Activated CD4-positive, alpha-beta T cell treated with anti-CD3 and anti-CD28 coated beads, Interleukin-2, amount 50 U/mL, for 4 hours (primary cell): ENCODE measurements at places on chromosomes 11 and 22.

- DNase-seq, result no peak
Observed at GRCh38 chr22:24843048-24843447, 37.0 kb downstream of the SGSM1 start.

DNA sequence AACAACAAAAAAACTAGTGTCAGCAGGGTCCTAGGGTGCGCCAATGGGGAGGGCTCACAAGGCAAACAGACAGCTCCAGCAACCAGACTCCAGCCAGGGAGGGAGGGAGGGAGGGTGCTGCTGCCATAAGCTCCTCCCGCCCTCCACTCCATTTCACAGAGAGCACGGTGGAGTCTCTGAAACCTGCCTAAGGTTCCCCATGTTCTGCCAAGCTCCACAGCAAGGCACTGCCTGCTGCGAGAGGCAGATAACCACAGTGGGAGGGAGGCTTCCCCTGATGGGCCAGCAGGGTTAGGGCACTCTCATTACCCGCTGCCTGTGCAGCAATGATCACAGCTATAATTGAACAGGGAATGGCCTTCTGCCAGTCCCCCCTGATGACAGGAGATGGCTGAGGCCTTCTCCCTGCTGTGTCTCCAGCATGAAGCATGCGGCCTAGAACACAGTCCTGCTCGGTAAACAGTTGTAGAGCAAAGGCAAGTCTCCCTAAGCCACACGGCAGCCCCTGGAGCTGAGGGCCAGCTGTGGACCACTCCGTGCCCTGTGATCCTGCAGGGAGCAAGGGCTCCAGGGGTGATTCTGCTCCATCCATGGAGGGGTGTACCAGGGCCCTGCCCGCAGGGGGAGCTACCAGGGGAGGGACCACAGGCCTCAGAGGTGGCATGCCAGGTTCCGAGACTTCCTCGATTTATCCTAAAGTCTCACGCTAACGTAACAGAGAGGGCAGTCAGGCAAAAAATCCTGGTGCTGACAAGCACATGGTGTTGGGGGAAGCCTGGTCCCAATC lies 42.9 kb downstream of the PC start:
- no peak for DNase-seq

DNA sequence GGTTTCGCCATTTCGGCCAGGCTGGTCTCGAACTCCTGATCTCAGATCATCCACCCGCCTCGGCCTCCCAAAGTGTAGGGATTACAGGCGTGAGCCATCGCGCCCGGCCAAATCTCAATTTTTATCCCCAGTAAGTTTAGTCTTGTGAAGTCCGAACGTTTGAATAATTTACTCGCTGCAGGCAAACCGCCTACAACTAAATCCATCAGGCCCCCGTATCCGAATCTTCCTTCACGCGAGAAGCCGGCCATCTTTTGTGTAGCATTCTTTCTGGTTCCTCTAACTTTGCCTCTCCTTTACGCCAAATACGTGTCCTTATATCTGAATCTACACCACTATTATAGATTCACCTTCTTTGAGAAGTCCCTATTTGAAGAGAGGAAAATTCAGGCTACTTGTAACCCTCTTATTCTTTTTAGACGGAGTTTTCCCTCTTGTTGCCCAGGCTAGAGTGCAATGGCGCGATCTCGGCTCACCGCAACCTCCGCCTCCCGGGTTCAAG lies 581 bp upstream of the EIF3L start:
- no peak for DNase-seq

DNA sequence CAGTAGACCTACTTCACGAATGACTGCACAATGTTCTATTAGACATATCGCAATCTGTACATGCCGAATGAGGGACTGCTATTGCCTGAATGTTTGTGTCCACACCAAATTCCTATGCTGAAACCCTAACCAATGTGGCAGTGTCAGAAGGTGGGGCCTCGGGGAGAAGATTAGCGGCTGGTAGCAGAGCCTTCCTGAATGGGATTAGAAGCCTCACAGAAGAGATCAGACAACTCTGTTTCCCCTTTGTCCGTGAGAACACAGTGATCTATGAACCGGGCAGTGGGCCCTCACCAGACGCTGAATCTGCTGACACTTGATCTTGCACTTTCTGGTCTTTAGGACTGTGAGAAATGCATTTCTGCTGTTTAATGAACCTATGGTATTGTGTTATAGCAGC lies 33.1 kb downstream of the LRFN4 start:
- no peak for DNase-seq

DNA sequence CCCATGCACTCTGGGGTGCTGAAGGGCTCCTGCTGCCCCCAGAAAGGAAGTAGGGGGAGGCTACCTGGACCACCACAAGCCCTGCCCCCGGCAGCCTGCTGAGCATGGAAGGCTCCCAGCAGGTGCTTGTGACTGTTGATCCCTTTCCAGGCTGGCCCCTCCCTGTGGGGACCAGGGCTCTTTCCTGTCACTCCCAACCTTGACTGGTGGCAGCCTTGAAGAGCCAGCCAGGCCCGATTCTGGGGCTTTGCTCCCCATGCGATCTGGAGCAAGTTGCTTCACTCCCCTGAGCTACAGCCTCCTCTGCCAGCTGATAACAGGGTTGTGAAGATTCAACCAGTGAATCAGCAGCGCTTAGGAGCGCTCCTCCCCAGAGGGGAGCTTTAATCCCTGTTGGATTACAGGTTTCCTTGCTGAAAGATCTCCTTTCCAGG lies 4.6 kb upstream of the CST6 start:
- DNase-seq, result no peak
